ENCODE measurements at places on chromosomes 4 and X.
A peak's percentile ranks its signal among the peaks of the same experiment; 100 is the strongest.

DNA sequence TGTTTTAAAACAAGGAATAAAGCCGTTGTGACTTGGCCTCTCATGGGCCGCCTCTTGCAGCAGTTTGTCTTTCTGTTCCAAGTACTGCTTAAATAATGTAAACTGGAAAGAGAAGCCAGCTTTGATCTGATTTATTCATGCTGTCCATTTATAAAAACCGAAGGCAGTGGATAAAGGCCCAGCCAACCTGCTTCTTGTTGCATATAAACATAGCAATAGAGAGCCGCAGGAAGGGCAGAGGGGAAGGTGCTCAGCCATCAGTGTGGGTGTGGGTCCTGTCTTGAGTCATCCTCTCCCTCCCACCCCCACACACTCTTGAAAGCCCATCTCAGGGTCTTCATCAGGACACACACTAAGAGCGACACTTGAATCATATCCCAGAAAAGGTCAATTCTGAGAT, 187.9 kb upstream of the FAM9B start:
- DNase-seq, result no peak

GRCh38 chr4:56465599-56466295, 1.7 kb upstream of the SRP72 start:
- no peak for DNase-seq

DNA sequence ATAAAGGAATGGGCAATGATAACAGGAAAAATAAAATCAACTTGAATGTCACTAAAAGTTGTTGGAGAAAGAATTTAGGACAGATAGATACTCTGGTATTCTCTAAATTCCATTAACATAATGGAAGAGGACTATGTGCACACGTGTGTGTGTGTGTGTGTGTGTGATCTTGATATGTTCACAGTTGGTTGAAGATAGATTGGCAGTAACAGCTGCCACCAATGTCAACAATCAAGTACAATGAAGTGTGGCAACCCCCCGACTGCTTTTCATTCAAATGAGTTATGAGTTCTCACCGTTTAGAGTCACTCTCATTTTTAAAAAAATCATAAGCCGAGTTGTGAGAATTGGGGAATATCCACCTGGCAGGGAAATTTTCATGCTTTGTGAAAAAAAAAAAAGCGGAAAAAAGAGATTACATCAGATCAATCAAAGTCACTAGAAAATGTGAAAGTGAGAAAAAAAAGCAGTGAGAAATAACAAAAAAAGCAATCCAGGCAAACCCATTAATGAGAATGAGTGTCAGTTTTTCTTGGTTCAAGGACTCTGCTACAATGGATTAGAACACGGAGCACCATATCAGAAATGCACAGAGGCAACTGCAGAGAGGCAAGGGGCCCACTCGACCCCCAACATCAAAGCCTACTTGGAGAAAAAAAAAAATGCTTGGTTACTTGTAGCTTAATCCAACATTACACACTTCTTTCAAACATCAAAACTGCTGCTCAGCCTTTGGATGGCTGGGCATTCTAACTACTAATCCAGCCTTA, 414.9 kb upstream of the PITX2 start:
- DNase-seq, result no peak

DNA sequence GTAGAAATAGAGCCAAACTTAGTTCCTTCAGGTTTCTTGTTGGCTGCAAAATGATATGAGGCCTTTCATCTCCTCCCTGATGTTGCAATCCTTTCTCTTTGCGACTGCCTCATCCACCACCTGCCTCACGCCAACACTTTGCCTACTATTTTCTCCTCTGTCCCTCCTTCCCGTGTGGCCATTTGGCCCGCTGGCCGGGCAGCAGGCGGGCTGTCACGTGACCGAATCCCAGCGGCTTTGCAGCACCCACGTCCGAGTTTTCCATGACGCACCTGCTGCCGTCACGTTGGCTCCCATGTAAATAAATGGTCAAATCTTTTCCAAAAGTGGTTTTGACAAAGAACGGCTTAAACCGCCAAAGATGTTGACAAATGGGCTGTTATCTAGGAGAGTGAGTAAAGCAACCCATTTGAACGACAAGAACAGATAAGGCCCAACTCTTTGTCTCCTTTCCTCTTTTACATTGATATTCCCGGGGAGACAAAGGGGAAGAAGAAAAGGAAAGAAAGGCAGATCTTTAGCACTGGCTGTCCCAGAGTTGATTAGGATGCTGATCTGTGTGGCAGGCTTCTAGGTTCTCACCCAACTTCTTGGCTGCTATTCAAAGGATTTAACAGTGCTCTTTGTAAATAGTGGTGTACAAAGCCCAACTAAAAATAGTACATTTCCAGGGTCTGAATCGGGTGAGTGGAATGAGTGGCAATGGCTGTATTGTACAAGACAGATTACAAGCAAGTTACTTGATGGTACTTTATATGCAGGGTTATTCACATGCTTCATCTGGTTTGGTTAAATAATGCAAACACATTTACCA, 174.2 kb upstream of the JADE1 start:
- DNase-seq, result no peak

- DNase-seq, result no peak
These were observed 25.0 kb upstream of the PASD1 start for GRCh38 chrX:151538190-151539122.

DNA sequence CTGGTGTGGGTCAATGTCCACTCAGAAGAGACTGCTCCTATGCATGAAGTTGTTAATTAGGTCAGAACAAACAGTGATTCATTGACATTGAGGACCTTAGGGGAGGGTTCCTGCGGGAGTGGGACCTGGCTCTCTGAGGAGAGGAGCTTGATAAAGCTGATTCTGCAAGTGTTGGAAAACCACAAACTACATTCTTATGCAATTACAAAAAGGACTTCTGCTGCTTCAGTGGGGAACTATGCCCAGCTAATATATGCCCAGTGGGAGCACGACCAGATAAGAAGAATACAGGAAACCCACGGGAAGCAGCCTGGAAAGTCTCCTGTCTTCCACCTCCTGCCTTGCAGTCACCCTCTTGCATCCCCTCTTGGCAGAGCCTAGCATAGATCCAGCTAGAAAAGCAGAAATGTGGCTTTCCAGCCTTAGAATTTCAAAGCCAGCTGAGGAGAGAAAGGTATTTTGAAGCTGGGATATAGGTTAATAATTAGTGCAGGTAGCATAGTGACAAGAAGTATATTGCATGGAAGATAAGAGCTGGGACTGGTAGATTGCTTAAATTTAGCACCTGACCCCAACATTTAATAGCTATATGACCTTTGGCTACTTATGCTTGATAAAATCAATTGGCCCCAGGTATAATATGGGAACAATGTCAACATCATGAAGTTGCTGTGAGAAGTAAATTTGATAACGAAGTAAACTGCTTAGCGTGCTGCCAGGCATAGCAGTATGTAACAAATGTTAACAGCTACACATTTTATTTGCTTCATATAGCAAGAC, 34.9 kb upstream of the UGT8 start:
- DNase-seq, result no peak

- no peak for DNase-seq
These were observed 926 bp downstream of the NDP start for GRCh38 chrX:43971966-43972961.

DNA sequence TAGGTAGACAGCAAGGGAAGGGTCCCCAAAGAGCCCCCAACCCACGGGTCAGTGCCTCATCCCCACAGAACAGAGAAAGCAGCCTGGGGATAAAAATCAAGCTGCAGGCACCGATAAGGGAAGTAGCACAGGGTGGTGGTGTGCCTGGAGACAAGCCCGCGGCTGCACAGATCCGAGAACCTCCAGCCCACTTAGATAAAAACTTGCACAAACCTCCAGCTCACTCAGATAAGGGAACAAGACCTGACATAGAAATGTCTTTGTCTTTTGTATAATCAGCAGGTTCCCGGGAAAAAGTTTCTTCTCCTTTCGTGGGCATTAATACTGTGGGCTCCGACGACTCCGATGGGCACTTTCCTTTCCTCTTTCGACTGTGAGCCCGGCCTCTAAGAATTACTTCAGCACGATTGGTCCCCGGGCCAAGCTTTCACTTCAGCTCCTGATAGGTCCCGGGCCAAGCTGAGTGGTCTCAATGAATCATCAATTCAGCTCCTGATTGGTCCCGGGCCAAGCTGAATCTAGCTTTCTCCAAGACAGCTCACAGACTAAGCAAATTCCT, 32.4 kb downstream of the PRDX4 start:
- DNase-seq, result no peak

DNA sequence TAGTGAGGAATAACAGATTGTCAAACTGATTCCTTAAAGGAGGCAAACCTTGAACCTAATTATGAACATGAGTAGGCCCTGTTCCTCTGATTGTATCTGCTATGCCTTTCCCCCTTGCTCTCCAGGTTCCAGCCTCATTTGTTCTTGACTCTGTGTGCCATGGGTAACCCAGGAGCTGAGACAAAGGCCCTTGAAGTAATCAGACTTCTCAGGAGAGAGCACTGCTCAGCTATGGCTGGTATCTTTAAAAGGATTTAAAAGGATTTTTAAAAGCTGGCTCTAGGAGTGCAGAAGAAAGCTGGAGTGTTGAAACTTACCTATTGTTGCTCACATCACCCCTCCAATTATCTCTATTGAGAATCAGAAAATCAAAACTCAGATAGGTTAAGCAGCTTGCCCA, 1565.5 kb upstream of the AGA start:
- DNase-seq, result peak; percentile 18

DNA sequence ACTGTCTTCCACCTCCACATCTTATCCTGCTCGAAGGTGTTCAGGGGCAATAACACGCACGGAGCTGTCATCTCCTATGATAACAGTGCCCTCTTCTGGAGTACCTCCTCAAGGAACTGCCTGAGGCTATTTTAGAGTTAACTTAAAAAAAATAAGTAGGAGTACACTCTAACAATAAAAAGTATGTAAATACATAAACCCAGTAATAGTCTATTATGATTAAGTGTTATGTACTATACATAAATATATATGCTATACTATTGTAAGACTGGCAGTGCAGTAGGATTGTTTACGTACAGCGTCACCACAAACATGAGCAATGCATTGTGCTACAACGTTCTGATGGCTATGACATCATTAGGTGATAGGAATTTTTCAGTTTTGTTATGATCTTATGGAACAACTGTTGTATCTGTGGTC, 34.5 kb upstream of the TLR2 start:
- no peak for DNase-seq

GRCh38 chr4:71294301-71294700, 44.5 kb upstream of the SLC4A4 start:
- no peak for DNase-seq

DNA sequence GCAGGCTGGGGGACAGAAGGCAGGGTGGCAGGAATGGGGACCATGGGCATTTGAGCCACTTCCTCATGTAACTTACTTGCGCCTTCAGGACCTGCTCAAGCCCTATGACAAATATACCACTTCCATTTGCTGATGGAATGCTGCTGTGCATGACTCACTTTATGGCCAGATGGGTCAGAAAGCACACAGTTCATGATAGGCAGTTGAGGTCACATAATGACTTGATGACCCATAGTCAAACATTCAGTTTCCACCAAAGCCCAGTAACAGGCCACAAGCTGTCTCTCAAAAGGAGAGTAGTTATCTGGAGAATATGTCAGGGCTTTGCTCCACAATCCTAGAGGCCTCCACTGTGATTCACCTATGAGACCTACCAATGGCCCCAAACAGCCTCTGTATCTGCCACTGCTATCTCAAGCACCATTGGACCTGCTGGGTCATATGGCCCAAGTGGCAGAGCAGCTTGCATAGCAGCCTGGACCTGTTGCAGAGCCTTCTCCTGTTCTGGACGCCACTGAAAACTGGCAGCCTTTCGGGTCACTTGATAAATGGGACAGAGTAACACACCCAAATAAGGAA, 5.3 kb upstream of the PAPSS1 start:
- DNase-seq, result no peak

Data from neuronal stem cell (in vitro differentiated cells).